AG04449 (cell line): ENCODE measurements at places on chromosomes 4 and X.

GRCh38 chrX:100674705-100675104 is 30.7 kb downstream of the SRPX2 start:
- no peak for DNase-seq

DNA sequence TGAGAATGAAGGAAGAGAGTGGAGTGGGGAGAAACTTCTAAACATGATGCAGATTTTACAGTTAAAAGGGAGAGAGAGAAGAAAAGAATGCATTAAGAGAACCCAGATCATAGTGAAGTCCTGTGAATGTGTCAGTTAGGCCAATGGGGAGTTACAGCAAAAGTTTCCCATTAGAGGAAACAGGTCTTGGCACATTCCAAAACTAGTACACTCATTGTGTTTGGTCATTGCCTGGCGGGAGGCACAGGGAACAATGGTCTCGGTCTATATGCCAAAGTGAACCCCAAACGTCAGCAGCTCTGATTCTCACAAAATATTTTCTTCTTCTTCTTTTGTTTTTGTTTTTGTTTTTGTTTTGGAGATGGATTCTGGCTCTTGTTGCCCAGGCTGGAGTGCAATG is 284.5 kb upstream of the CTSO start:
- no peak for DNase-seq

DNA sequence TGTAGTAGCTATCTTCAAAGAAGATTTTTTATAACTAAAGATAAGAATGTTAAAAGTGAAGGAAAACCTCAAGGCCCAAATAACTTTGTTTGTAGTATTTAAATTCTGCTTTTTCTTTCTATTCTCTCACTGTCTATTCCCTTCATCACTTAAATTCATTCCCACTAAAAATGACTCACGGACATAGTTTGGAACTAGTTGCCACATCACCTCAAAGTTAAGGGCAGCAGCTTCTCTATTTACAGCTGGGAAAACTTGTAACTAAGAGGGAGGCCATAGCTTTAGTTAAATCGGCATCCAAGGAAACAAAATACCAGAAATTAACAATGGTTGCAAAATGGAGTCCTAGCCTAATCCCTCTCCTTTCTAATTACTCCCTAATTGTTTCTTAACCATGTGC is 325.4 kb upstream of the MAGEB2 start:
- no peak for DNase-seq

GRCh38 chrX:74297766-74298165 is 6.2 kb upstream of the ZCCHC13 start:
- no peak for DNase-seq

DNA sequence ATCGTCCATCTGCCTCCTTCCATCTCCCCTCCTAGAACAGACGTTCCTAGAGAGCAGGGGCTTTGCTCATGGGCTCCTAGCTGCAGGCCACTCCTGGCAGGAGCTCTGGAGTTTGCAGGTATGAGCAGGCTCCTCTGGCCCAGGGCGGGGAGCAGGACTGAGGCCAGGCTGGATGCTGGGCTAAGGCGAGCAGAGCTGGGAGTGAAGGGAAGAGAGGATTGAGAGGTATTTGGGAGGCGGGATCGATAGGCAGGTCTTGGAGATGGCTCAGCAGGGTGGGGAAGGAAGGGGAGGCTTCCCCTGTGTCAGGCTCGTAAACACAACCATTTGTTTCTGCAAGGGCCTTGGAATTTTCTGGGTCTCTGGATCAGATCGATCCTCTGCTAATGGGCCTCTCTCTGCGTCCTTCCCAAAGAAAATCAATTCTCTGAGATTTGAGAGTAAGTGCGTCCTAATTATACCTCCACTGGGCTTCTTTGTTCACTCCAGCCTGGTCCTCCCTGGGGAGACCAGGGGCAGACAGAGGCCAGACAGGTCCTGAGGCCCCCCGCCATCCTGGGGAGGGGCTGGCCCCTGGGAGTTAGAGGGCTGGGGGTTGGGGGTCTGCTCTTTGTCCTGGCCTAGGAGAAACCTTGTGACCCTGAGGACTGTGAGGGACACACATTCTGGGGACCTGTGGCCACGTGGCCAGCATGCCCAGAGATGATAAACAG is 94.8 kb upstream of the PSAPL1 start:
- DNase-seq = no peak

- DNase-seq = peak; percentile 44
These were observed 53.1 kb upstream of the HGFAC start for GRCh38 chr4:3388471-3389232.

DNA sequence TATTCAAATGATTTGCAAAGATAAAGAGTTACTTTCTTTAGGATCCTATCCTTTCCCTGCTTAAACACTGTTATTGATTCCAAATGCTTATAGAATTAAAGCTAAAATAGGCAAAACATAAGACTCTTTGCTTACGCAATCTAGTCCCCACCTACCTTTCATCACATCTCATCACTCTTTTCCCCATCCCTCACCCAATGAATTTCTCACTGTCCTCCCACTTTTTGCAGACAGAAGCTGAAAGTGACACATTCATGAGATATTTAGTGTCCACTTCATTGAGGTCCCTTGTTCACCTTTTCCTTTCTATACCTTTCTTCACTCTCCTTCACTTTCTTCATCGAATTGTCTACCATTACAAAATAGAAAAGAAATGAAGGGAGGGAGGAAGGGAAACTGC is 424 bp downstream of the SATL1 start:
- DNase-seq = no peak

GRCh38 chr4:90226734-90227133 is 99.5 kb downstream of the CCSER1 start:
- DNase-seq = no peak

- no peak for DNase-seq
These were observed 23.3 kb upstream of the CRMP1 start for GRCh38 chr4:5916229-5916628.

DNA sequence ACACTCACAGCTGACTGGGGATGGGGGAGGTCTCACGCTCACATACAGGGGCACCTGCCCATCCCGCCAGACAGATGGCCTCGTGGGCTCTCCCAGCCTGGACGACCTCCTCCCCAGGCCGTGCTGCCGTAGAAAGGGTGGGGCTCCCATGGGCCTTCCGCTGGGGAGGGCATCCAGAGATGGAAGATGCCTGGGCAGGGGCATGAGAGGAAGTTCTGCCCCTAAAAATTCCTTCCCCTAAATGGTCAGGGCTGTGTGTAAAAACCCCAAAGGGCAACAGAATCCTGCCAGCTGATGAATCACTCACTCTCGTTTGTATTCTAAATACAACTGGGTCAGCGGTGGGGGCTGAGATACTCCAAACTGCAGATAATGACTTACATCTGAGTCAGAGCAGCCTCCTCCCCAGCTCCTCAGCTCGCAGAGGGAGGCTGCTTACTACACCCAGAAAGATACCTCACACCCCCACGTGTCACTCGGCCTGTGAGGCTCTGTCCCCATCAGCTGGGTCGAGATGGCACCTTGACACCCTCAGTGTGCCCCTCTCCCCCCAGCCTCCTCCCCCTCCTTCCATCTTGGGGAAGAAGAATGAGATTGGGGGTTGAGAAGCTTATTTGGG is 10.1 kb downstream of the WDR1 start:
- DNase-seq = peak; percentile 93

GRCh38 chrX:13357925-13358324 is 38.1 kb upstream of the ATXN3L start:
- DNase-seq = no peak

- DNase-seq = no peak
These were observed 9.6 kb upstream of the TSPYL2 start for GRCh38 chrX:53072418-53073114.

GRCh38 chrX:389021-389441 is 2.3 kb upstream of the PPP2R3B start:
- no peak for DNase-seq

- no peak for DNase-seq
These were observed 17.5 kb upstream of the ANXA10 start for GRCh38 chr4:168074861-168075260.

- no peak for DNase-seq
These were observed 5.0 kb downstream of the XPNPEP2 start for GRCh38 chrX:129743821-129744220.

DNA sequence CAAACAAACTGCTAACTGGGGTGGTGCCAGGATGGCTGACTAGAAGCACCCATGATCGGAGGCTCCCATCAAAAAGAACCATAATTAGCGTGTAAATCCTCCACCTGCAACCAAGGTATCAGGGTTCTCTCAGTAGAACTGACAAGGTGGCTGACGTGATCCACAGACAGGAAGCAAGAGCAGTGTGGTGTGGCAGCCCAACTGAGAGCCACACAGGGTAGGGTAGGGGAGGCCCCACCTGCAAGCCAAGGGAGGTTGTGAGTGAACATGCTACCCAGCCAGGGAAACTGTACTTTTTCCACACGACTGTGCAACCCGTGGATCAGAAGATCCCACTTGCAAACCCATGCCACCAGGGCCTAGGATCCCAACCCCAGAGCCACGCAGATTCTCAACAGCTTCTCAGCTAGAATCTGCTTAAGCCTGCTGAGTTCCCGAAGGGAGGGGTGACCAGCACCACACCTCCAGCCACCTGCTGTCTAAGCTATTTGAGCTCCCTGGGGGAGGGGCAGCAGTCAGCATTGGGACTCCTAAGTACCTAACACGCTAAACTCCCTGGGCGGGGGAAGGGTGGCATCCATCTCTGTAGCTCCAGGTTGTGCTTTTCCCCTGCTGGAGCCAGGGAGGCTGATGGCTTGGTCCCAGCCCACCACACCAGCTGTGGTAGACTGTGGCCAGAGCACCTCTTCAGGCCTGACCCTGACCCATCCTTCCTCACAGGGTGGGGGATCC is 425.1 kb downstream of the GPM6A start:
- DNase-seq = no peak

DNA sequence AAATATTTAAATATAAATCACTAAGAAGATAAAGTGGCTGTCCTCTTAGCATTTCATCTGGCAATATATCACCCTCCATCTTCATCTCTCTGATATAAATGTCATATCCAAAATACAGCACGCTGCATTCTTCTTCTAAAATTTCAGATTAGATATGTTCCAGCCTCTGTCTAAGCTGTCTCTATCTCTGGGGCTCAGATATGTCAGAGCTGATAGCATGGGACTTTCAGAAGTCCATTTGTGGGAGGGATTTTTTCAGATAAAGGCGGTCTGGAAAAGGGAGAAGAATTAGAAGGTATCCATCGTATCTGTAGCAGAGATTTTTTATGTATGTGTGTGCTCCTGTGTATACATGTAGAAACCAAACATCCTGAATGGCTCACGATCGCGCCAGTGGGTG is 25.0 kb upstream of the CD38 start:
- no peak for DNase-seq

GRCh38 chr4:76322236-76322635 is 15.7 kb downstream of the STBD1 start:
- DNase-seq = no peak

GRCh38 chr4:25925486-25926201 is 11.6 kb downstream of the SMIM20 start:
- DNase-seq = no peak

- no peak for DNase-seq
These were observed 981.3 kb downstream of the C4orf33 start for GRCh38 chr4:130077275-130077674.

- no peak for DNase-seq
These were observed 100.5 kb downstream of the BLTP1 start for GRCh38 chr4:122252584-122252983.

GRCh38 chrX:107273795-107274194 is 67.4 kb downstream of the DNAAF6 start:
- DNase-seq = no peak

DNA sequence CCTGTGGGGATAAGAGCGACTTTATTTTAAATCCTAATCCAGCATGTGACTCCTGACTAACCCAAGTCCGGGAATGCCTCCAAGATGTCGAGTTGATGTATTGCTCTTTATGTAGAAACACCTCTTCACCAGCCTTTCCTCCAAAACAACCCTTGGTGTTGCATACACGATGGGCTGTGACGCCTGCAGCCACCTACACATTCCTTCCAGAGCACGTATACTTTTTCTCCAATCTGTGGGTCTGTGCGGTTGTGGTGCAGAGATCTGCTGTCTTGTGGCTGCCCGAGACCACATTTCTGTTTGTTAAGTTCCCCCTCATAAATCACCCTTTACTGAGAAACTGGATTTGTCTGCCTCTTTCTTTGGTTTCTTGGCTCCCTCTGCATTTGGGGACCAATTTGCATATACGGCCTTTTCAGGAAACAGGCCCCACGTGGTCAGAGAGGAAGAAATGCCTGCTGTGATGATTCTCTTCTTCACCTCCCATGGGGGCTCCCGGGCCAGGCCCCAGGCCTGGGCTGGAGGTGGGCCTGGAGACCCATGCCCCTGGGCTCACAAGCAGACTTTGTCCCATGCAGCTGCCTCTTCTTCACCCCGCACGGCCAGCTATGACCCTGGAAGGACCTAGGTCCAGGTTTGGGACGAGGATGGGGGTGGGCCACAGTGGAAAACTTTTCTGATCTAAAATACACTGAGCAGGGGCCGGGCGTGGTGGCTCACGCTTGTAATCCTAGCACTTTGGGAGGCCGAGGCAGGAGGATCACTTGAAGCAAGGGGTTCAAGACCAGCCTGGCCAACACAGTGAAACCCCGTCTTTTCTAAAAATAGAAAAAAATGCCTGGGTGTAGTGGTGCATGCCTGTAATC is 21.4 kb upstream of the AFAP1 start:
- DNase-seq = peak; percentile 99

GRCh38 chr4:88284439-88285234 is at the start of gene PPM1K:
PPM1K (minus strand) TSS chr4:88284561; CDS start chr4:88278583, 5,978 bp downstream.
- peak; percentile 92 for DNase-seq

DNA sequence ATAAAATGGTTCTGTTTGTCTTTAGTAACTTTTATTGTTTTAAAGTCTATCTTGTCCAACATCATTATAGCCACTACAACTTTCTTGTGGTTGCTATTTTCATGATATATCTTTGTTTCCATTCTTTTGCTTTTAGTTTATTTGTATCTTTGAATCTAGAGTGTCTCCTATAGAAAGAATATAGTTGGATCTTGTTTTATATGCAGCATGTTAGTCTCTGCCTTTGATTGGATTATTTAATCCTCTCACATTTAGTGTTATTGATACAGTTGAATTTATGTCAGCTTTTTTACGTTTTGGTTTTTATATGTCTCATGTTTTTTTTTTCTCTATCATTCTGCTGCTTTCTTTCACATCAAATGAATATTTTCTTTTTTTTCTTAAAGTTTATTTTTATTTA is 98.1 kb downstream of the VSIG4 start:
- DNase-seq = no peak

DNA sequence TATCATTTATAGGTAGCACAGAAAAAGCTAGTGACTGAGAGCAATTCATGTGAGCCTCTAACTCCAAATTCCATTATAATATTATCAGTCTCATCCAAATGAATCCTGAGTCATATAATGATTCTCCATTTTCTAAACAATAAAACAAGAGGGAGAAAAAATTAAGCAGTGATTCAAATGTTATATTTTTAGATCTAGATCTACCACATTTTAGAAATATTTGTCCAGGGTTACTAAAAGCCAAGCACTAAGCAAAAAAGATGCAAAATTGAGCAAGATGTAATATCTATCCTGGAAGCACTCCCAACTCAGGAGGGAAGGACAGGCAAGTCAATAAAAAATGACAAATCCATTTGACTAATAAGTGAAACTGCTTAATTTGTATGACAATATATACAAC is 172.8 kb downstream of the FBXW7 start:
- peak; percentile 24 for DNase-seq

DNA sequence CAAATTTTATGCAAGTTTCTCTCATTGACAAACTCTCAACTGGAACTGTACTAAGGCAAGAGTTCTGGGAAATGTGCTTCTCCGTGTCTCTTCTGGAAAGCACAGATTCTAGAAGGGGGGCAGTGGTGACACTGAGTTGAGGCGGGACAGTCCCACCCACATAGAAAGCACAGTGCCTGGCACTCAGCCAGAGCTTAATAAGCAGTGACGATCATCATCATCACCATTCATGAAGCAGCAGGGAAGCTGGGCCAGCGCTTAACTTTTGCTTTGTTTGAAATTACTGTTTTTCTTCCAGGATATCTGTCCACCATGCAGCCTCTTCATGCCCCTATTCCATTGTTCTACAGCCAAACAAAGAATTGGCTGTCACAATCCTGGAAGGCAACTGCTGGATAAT is 60.3 kb downstream of the BEND2 start:
- DNase-seq = no peak
